ENCODE measurements at places on chromosomes 5 and 9.

GRCh38 chr5:112419164-112419985 lies at the start of gene EPB41L4A:
TSS of gene EPB41L4A (minus strand) at chr5:112419277. CDS start at chr5:112419039, 238 bp downstream.
- DNase-seq, result peak; percentile 37

DNA sequence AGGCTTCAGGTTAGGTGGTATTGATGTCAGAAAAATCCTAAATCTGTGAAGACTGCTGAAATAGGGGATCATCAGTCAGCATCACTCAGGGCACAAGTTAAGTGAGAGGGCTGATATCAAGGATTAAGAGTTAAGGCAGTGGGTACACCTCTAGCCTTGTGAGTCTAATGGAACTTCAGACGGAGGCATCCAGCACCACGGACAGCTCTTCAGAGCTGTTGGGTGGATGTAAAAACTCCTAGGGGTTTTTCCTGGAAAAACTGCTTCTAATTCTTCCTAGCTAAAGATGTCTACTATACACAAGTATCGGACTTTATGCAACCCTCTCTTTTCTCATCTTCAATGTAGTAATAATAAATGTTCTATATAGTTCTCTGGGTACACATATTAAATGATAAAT lies 165.9 kb downstream of the SH3GL2 start:
- no peak for DNase-seq

DNA sequence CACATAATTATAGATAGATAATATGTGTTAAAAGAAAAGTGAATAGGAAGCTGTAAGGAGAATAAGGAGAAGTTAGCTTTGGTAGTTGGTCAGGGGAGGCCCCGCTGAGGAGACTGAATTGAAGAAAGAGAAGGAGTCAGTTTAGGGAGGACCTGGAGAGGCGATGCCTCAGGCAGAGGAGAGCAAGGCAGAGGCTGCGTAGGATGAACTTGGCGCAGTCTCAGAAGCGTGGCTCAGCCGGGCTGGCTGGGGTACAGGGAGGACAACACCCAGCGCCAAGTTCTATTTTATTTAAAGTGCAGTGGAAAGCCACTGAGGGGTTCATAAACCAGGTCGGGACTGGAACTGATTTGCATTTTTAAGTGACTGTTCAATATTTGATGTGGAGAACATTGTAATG lies 68.5 kb downstream of the PTCD2 start:
- no peak for DNase-seq

- DNase-seq, result no peak
These were observed 111.5 kb upstream of the OSMR start for GRCh38 chr5:38734353-38734752.

GRCh38 chr9:121651295-121652020 lies at the start of gene DAB2IP:
TSS of gene DAB2IP (plus strand) at chr9:121651634. CDS start at chr9:121651776, 142 bp downstream.
- no peak for DNase-seq

DNA sequence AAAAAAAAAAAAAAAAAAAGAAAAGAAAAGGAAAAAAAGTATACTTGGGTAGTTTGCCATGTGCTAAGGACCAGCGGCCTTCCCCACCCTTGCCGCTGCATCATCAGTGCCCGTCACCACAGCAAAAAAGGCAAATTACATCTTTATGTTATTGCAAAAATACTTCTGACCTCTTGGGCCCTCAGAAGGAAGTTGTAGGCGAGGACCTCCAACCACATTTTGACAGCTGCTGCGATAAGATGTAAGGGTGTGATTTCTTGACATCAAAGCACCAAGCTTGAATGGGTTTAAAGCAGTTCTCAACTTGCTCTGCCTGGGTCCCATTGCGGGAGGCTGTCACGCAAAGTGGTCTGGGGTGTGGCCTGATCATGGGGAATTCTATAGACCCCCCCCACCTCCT lies 39.2 kb downstream of the DMRT1 start:
- no peak for DNase-seq

DNA sequence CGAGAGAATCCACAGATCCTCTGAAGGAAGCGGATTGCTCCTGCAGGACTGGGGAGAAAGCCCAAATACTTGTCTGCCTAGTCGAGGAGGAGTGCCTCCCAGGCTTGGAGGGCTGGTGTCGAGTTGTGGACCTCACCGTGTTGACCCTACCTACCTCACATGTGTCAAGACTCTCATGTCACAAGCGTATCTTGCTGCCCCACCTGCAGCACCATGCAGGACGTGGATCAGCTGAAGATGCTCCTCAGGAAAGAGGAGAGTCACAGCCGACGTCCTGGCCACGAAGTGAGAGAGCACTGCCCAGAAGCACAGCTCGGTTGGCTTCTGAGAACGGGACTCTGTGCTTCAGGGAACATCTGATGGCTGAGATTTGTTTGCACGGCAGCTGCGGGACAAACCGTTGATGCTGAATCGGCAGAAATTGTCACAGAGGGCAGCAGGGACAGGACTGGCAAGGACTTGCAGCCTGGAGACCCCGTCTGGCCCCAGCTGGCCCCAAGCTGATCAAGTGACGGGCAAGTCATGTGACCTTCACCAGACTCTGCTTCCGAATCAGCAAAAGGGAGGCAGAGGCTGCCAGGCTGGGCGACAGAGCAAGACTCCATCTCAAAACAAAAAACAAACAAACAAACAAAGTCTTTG lies 119.1 kb upstream of the ITGA1 start:
- DNase-seq, result no peak

DNA sequence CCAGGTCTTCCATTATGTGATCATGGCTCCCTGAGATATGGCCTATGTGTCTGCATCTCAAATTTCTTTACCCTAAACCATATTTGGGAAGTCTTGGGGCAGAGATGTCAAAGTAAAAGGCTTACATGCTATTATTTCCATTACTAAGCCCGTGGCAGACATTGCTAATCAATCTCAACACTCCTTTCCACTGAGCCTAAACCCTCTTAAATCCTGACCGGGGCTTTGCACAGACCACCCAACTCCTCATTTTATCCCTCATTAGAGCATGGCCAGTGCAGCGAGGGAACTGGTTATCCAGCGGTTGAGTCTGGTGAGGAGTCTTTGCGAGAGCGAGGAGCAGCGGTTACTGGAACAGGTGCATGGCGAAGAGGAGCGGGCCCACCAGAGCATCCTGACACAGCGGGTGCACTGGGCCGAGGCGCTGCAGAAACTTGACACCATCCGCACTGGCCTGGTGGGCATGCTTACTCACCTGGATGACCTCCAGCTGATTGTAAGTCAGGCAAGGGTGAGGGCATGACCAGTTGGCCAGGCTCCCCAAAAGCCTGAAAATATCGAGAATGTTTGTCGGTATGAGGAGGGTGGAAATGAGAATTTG lies 11.0 kb downstream of the BSPRY start:
- no peak for DNase-seq

GRCh38 chr5:155624597-155625241 lies 611.2 kb downstream of the KIF4B start:
- DNase-seq, result no peak

- no peak for DNase-seq
These were observed 178.7 kb upstream of the SGCD start for GRCh38 chr5:156148301-156148700.

- no peak for DNase-seq
These were observed 8.6 kb downstream of the SCGB3A2 start for GRCh38 chr5:147887026-147887627.

- DNase-seq, result no peak
These were observed 216.3 kb downstream of the ISL1 start for GRCh38 chr5:51599587-51599986.

- peak; percentile 19 for DNase-seq
These were observed 1.3 kb downstream of the SEMA5A start for GRCh38 chr5:9544502-9545135.

GRCh38 chr5:57825031-57825686 lies 342.5 kb upstream of the ACTBL2 start:
- DNase-seq, result no peak

GRCh38 chr5:43769571-43770355 lies 166.8 kb downstream of the NNT start:
- no peak for DNase-seq

GRCh38 chr5:74017112-74017511 lies 391.1 kb downstream of the ARHGEF28 start:
- DNase-seq, result no peak

- peak; percentile 70 for DNase-seq
These were observed 52.7 kb upstream of the TJP2 start for GRCh38 chr9:69121155-69122081.

GRCh38 chr5:27947088-27947487 lies 908.7 kb upstream of the CDH9 start:
- no peak for DNase-seq

- DNase-seq, result no peak
These were observed 309.1 kb downstream of the ADAMTS6 start for GRCh38 chr5:65172486-65173129.

DNA sequence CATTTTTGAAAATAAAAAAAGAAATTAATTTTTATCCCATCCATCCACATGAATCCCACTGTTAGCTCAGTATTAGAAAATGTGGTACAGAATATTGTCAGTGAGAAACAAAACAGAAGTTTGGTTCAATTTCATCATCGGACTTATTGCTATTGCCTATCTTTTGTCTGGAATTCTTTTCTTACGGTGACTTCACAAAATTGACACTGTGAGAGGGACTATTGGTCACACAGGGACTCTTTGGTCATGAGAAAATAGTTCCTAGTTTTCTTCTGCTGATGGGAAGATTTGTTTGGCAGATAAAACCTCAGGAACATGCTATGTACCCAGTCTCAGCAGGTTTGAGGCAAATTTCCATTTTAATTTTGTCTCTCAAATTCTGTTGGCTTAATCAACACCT lies 186.2 kb upstream of the ELL2 start:
- no peak for DNase-seq

- DNase-seq, result no peak
These were observed 139.7 kb downstream of the GABBR2 start for GRCh38 chr9:98568909-98569469.

DNA sequence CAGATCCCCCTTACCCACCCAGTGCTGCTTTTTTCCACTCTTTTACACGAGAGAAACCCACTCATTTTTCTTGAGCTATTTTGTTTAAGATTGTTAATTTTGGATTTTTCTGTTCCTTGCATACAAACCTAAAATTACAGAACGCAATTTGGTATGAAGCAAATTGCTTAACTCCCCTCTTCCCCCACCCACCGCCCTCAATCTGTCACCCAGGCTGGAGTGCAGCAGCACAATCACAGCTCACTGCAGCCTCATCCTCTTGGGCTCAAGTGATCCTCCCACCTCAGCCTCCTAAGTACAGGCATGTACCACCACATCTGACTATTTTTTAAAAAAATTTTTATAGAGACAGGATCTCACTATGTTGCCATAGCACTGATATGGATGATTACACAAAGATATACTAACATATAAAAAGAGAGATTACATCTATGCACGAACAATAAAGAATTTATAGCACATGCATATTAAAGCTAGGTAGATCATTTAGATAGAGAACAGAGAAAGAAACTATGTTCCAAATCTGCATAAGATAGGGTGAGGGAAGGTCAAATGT lies 203.6 kb downstream of the PIK3R1 start:
- no peak for DNase-seq

- DNase-seq, result no peak
These were observed 59.5 kb downstream of the MVB12B start for GRCh38 chr9:126386088-126386487.

GRCh38 chr5:132526290-132526973 lies 16.9 kb downstream of the IL5 start:
- peak; percentile 61 for DNase-seq

DNA sequence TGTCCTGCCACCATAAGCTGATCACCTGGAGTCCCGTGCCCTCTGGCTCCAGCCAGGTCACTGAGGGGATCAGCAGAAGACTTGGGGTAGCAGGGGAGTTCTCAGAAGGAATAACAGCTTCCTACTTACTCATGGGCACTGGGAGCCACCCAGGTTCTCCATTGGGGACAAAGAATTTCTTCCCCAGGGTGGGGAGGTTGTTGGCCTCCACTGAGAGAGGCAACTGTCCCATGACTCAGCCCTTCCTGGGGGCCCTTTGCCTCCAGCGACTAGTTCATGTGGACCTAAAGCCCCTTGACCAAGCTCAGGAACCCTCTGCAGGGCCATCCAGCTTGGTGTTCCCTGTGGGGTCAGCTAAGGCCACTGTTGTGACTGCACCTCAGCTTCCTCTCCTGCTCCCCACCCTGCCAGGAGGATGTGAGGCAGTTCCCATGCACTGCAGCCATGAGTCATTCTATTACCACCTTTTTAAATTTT lies 175.0 kb downstream of the AUH start:
- no peak for DNase-seq

- no peak for DNase-seq
These were observed 60.9 kb downstream of the TLE4 start for GRCh38 chr9:79632705-79633104.

GRCh38 chr5:150431574-150431973 lies 18.0 kb downstream of the RPS14 start:
- DNase-seq, result no peak

- DNase-seq, result peak; percentile 30
These were observed 123.3 kb downstream of the SUSD1 start for GRCh38 chr9:112051812-112052211.

DNA sequence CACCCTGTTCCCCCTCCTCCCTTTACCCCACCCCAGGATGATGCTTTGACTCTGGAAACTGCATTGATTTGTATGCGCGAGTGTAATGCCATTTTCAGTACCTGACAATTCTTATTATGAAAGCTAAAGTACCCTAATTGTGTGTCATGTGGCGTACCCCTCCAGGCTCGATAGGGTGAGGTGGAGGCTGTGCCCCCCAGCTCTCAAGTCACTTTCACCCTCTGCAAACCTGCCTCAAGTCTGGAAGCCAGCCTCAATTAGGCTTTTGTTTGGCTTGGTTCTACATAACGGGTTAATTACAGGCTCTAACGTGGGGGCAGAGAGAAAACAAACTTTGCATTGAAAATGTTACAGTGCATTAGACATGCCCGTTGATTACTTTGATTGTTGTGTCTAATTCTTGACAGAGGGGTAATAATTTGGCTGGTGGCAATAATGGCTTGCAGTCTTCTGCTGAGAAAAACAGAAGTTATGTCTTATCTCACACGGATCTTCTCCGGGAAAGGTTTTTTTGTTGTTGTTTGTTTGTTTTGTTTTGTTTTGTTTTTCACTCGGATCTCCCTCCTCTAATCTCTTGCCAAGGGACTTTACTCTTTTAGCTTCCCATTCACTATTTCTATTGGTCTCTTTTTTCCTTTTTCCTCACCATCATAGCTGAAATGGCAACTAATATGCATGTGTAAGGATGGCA lies 12.6 kb downstream of the ISL1 start:
- DNase-seq, result no peak

DNA sequence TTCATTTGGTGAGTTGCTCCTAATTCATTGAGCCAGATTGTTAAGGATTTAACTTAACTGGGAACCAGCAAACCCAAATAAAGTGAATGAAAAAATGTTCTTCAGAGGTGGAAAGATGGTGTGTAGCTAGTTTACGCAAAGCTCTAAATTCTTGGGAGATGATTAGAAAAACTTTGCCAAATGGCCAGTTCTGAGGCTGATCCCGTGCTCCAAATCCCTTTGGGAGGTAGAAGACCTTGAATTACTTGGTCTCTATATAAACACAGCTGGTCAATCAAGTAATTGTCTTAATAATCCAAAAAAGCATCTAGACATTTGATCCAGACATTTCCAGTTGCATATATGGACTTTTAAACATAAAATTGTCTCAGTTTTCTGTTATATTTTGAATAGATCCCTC lies 11.4 kb downstream of the ACTL7B start:
- DNase-seq, result no peak

- DNase-seq, result no peak
These were observed at the start of gene ZNF474 for GRCh38 chr5:122129306-122129705. TSS of gene ZNF474 (plus strand) at chr5:122129546. CDS start at chr5:122151991, 22,445 bp downstream.

All from germinal center (tissue), 1 donor.